B cell (primary cell): ENCODE measurements at places on chromosomes 16 and 17. TPM values are rescaled to one million over a fixed set of nuclear protein-coding genes. Genes with fewer than 3 reads are reported as not detected.

DNA sequence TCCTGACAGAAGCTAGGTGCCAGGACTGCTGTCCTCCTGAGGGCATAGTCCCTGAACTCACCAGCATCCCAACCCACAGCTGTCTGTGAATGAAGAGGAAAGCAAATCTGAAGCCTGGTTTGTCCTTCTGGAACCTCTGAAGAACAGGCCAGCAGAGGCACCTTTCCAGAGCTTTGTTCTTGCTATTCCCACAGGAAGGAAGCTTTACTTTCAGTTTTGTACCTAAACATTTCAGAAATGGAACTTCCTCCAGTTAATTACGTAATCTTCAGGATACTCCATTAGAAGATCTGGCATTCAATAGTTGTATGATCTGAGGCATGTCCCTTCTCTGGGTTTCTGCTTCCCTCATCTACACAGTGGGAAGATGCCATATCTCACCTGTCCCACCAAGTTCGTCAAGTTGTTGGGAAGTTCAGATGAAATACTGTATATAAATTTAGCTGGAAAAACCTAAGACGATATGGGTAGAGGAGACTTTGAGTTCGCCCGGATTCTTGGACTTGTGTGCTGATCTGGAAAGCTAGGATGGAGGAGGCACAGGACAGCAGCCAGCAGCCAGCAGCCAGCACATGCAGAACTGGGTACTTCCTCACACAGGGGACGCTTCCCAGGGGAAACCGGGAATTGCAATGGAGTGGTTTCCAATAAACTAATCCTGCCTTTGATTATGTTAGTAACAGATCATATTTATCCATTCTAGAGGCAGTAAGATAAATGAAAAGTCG is 22.4 kb downstream of the NXPH3 start:
- DNase-seq = no peak

- DNase-seq = no peak
Observed at GRCh38 chr17:69461951-69462369, 47.5 kb downstream of the MAP2K6 start.

DNA sequence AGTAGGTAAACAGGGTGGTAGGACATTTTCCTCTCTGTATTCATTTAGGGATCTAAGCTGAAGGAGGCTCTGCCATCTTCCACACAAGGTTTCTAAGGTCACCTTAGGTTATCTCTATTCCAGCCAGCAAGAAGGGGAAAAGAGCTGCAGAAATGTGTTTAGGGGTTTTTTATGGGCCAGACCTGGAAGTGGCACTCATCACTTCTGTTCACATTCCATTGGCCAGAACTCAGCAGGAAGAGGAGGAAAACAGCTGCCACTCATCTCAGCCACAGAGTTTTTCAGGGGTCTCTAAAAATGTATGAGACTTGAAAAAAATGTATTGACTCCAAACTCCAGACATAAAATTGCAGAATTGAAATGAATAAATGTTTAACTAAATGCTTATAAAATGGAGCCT is 65.8 kb downstream of the FTO start:
- DNase-seq = no peak

DNA sequence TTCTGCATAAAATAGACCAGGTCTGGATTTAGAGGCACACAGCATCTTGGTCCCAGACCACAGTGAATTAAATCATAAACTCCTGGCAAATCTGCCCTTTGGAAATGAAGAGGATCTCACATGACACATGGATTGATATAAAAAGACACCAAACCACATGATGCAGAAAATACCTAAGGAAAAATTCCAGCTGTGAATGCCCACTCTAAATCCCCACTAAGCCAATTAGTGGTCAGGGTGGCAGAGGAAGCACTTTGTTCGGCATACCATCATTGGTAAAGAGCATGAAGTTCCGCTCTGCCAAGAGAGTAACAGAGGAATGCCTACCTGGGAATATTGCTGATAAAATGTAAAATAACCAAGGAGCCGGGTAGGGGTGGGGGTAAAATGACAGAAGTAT is 32.4 kb upstream of the NOL11 start:
- no peak for DNase-seq

DNA sequence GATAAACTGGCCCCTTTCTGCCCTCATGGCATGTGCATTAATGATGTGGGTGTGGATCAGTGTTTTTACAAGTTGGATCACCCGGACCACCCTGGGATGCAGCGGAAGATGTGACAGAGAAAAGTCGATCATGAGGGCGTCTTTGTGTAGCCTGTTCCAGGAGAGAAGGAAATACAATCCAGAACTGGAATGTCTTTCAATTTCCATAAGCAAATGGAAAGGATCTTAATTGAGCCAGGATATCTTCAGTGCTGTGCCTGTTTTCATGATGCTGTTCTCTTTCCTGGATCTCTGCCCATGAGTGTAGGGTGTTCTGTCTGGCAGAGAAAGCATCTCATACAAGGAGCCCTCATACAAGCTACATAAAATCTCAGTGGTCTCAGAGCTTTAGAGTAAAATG is 481.4 kb downstream of the XYLT1 start:
- no peak for DNase-seq

DNA sequence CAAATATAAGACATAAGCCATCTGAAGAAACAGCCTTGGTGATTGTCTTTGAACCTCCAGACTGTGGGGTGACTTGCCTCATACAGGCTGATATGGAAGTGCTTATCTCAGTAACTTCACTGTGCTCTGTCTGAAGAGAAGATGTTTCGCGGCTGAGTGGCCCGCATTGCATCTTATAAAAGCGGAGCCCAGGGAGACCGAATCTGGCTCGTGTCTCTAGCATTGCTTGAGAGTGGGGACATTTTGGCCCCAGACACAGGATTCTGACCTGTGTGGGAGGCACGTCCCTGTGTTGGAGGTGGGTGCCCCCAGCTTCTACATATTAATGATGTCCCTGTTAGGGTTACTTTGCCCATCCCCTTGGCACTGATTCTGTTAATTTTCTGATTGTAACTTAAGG is 66.4 kb downstream of the METRNL start:
- DNase-seq = no peak

DNA sequence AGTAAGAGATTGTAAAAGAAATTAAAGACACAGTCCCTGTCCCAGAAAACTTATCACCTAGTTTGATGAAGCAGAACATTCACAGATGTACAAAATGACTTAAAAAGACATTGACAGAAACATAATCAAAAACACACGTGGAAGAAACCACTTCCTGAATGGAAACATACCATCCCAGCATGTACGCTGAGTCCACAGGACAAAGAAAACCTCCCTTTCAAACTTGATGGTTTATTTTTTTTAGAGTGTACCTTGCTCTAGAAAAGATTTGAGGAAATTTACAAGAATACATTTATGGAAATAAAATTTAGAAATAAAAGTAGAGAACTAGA is 140.9 kb downstream of the PMP22 start:
- no peak for DNase-seq

DNA sequence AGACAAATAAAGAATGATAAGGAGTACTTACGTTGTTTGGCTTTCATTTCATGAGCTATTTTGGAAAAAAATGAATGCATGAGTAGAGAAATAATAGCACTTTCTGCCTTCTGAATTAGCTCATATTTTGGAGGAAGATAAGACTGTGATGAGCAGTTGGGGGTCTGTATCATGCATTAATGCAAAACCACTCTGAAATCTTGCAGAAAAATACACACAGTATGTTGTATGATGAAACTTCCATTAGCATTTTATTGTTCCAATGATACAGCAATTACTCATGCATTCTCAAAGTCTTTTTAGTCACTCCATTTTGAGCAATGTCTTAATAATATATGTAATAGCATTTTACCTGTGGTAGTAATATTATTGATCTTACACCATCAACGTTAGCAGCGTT is 571.0 kb downstream of the CDH8 start:
- no peak for DNase-seq

HBA2 gene
- 7.9 and 75.6 TPM in 2 replicates for polyA plus RNA-seq

MBTD1 gene
- 9.6 and 14.9 TPM in 2 replicates for polyA plus RNA-seq

SULT1A4 gene
- polyA plus RNA-seq = 2.6 and 5.0 TPM in 2 replicates
